Mesenchymal stem cell (in vitro differentiated cells and primary cell): ENCODE measurements at places on chromosomes 2 and 18.

DNA sequence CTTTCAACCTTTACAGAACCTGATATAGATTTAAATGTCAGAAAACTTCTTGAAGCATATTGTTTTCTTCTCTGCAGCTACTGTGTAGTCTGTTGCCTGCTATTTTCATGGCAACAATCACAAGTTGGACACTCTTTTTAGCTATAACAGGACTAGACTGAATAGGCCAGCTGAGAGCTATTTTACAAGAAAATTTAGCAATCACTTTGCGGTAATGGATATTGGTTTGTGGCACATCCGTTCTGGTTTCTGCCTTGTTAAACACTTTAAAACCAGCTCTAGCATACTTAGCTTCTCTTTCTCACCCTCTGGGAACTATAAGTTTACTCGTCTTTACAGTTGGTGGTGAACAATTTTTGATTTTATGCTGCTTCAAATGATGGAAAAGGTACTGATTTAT lies 125.7 kb downstream of the MAP2 start:
- no peak for DNase-seq

DNA sequence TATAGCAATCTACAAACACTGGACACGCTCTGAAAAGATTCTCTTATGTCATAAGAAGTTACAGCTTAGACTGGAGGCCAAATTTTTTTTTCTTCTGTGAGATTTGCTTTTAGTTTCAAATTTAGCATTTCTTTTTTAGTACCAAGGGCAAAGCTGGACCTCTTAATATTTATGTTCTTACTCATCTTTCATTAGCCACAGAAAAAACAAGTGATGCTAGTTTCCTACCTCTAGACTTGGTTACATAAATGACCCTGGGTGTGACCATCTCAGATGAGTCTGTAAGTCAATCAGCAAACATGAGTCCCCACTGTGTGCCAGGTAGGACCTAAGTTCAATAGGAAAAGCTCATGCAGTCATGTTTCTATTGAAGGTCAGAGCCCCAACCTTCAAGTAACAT lies 94.4 kb downstream of the MEP1B start:
- no peak for DNase-seq

DNA sequence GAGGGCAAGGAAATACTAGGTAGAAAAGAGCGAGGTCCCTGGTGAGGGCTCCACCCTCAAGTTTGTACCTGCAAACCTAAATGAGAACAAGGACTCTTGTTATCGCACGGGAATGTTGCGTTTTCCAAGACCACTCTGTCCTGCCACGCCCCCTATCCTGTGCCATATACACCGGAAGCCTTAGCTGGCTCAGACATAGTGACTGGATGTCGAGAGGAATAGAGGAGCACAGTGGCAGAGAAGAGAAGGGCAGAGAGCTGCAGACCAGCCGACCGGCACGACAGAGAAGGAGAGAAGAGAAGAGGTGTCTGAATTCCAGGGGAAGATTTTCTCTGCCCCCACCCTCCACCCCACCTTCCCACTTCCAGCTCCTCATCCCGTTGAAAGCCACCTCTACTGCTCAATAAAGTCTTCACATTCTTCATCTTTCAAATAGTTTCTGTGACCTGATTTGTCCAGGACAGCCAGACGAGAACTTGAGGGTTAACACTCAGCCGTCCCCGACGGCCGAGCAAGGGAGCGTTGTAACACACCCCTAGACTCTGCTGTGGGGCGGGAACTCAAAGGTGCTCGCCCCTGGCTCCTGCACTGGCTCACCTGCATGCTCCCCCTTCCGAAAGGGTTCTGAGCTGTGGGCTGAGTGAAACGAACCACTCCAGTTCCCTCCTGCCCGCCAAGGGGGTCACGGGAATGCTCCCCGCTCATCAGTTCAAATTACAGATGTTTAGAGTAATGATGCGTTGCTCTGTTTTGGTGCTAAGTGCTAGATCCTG lies 24.9 kb upstream of the COL3A1 start:
- DNase-seq = no peak

- DNase-seq = no peak
Observed at GRCh38 chr18:55300421-55300935, 287.5 kb downstream of the TCF4 start.

DNA sequence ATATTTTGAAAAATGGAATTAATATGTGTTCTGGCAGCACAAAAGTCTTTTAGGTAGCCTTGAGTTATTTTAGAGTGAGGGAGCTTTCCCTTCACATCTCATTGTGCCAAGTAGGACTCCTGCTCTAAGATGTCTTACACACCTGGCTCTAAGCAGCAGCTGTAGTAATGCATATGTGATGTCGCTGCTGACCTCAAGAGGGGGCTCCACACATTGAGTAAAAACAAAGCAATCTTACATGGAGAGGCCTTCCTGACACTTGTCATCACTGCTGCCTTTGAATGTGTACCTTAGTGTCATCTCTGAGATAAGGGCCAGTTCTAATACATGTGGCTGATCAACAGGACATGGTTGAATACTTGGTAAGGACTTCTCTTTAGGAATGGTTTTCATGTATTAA lies 75.8 kb downstream of the ACTR3 start:
- DNase-seq = peak; percentile 50
